DND-41 (cell line): ENCODE measurements at places on chromosomes 4 and X.

GRCh38 chr4:114277690-114278089 is 298.2 kb upstream of the ARSJ start:
- DNase-seq = no peak

- DNase-seq = no peak
These were observed 187.1 kb upstream of the C1QTNF7 start for GRCh38 chr4:15240764-15241163.

GRCh38 chrX:39600222-39600621 is 497.5 kb downstream of the BCOR start:
- no peak for DNase-seq

DNA sequence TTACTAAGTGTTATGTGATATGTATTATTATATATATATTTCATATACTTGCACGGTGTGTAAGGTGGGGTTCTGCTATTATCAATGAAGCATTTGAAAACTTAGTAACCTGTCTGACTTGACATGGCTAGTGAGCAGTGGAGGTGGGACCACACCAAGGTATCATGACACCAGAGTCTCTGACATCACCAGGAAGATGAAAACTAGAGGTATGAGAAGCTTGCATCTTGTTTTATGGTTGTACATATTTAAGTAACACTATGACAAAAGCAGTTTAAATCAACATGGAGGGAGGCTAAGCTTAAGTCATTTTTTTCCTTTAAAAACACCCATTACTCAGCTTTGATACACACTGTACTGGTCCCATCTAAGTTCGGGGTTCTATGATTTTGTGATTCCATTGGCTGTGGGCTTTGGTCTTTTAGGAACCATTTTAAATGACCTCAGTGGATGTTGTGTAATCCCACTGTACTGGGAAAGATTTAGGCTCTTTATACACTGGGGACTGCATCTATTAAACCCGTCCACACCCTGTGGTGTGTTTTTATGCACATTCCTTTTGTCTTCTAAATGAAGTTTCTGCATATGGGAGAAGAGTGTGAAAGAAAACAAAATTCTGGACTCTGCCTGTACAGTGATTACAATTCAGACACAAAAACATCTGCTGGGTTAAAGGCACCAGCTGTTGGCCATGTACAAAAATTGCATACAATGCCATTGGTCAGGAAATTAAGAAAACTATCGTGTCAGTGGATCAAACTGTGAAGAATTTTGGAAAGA is 570.6 kb downstream of the SPRY1 start:
- no peak for DNase-seq

DNA sequence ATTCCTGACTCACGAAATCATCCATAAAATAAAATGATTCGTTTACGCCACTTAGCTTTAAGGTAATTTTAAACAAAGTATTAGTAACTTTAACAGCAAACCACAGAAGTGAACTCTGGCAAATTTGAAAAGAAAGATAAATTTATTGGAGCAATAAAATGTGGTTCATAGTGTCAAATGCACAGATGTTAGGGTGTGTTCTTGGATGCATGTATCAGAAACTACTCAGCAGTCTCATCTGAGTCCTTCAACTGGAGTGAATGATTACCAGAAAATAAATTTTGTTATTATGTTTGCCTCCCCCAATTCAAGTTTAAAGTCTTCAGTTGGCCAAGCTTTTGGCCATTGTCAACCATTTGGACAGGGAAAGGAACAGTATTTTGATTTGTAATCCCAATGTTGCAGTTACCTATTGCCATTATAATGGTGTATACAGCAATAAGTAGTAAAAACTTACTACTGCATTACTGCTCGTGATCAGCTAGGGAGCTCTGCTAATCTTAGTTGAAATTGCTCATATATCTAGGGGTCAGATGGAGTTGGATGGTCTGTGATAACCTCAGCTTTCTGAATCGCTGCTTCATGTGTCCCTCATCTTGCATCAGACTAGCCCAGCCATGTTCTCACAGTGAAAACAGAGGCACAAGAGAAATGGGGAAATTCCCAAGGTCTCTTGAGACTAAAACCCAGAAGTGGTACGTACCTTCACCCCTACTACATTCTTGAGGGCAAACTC is 254.6 kb upstream of the KCNIP4 start:
- DNase-seq = no peak

- DNase-seq = no peak
These were observed 8.1 kb upstream of the KLHL2 start for GRCh38 chr4:165199286-165199685.
